ENCODE measurements at places on chromosomes 3 and 15.

GRCh38 chr15:55868707-55869106, 124.7 kb downstream of the NEDD4 start:
- no peak for DNase-seq

DNA sequence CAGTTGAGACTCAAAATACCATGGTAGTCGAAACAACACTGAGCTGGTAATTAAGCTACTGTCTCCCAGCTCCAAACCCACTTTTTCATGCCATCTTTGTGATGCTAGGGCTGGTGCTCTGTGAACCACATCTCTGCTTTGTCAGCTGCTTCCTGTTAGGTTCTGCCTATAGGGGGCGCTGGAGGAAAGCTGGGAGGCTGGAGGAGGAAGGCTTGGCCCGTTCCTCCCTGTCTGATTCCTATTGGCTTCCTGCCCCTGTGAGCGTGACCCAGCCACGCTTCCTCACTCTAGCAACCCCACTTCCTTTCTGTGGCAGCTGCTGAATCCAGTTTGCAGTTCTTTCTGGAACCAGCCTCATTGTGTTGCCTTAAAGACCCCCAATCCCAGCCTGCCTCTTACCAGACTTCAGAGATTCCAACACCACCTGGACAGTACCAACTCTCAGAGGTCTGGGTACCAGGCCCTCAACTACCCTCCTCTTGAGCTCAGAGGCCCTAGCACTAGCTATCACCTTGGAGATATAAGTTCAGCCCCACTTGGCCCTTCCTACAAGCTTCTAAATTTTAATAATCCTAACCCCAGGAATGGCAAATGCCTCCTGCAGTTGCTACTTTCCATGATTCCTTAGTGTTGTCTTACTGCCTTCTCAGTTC, 120.9 kb downstream of the ERC2 start:
- no peak for DNase-seq

- DNase-seq = no peak
Observed at GRCh38 chr3:56089739-56090138, 378.5 kb downstream of the ERC2 start.

- DNase-seq = no peak
Observed at GRCh38 chr3:16272588-16272987, 7.6 kb downstream of the OXNAD1 start.

DNA sequence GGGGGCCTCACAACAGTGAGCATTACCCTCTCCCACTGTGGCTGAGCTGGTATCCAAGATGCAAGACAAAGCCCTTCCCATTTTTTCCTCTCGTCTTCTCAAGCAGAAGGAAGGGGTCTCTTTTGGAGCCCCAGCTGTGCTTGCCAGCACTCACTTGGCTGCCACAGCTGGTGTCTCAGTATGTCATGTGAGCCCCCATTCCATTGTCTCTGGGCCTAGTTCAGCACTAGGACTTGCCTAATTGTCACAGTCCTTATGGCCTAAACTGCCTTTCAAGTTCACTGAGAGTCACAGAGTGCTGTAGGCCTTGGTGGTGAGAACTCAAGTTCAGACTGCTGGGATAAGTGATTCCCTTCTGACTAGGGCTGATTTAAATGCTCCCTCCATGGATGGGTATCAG, 89.8 kb downstream of the ARHGEF26 start:
- no peak for DNase-seq

DNA sequence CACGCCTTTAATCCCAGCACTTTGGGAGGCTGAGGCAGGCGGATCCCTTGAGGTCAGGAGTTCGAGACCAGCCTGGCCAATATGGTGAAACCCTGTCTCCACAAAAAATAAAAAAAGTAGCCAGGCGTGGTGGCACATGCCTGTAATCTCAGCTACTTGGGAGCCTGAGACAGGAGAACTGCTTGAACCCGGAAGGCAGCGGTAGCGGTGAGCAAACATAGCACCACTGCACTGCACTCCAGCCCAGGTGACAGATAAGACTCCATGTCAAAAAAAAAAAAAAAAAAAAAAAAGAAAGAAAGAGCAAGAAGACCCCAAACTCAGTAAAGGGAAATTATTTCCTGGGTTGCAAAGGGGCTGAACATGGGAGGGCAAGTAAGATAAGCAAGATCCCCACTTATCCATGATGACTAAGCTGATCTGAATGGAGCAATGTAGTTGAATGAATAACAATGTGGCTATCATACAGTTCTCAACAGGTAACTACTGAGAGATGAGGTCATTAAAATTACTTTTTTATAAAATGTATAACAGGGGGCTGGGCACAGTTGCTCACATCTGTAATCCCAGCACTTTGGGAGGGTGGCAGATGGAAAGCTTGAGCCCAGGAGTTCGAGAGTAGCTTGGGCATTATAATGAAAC, 46.0 kb downstream of the RBM15B start:
- DNase-seq = no peak

DNA sequence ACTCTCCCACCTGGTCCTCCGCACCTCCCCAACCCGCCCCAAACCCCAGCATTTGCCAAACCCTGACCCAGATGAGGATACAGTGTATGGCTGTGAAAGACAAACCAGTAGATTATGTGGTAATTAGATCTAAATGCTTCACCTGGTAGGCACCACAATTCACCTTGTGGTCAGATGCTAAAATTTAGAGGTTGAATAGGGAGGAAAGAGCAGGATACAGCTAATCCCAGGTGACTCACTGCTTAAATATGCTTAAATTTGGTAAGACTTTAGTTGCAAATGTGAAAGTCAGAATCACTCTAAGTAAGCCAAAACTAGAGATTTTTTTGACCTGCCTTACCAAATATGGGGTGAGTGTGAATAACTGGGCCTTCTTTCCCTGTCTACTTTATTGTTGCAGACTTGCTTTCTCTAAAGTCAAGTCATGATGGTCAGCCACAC, 105.5 kb downstream of the MME start:
- no peak for DNase-seq

DNA sequence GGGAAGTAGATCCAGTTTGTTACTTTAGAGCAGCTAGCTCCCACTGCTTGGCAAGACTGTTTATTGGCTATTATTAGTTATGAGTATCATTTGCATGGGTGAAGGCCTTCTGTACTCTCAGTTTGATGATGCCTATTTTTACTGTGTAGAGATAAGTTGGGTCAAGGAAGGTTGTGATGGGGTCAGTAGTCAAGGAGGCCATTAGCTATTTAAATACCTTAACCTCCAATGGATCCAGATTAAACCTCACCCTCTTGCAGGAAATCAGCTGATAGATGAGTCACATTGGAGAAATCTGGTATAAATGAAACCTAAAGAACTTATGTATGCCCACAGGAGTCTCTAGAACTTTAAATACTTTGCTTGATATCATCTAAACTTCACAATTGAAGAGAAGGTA, 45.0 kb downstream of the THBS1 start:
- no peak for DNase-seq

- no peak for DNase-seq
Observed at GRCh38 chr3:41327718-41328117, 128.4 kb downstream of the CTNNB1 start.

DNA sequence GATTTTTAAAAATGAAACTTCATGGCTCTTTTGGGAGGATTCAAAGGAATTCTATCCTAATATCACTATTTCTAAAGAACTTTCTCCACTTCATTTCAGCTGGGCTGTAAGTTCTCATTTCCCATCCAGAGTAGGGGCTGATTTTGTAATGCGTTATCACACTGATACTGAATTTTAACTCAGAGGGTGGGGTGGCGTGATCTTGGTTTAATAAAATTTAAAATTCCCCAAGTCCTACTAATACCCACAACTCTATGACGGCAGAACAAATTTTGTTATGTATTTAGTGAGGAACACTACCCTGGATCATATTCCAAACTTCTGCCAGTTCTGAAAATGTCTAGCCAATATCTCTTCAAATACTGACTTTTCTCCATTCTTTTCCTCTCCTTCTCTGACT, 92.7 kb downstream of the ASB7 start:
- no peak for DNase-seq

GRCh38 chr15:73370151-73370550, 1.4 kb upstream of the HCN4 start:
- no peak for DNase-seq

DNA sequence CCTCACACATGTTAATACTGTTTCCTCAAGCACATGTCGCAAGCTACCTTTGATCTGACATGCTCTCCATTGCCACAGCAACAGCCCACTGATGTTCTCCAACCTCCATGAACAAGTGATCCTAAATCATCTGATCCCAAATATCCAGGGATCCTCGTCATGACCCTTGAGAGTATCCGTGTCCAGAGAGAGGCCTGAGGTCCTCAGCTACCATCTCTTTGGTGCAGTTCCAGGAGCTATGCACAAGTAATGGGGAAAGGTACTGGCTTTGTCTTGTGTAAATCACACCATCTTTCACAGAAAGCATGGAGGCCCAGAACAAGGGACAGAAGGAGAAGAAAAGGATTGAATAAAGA, 2.4 kb downstream of the GCSAM start:
- DNase-seq = no peak

All from GM12892 (cell line).